H4 (cell line): ENCODE measurements at places on chromosomes 1 and 21. TPM values are rescaled to one million over a fixed set of nuclear protein-coding genes. Genes with fewer than 3 reads are reported as not detected.

DNA sequence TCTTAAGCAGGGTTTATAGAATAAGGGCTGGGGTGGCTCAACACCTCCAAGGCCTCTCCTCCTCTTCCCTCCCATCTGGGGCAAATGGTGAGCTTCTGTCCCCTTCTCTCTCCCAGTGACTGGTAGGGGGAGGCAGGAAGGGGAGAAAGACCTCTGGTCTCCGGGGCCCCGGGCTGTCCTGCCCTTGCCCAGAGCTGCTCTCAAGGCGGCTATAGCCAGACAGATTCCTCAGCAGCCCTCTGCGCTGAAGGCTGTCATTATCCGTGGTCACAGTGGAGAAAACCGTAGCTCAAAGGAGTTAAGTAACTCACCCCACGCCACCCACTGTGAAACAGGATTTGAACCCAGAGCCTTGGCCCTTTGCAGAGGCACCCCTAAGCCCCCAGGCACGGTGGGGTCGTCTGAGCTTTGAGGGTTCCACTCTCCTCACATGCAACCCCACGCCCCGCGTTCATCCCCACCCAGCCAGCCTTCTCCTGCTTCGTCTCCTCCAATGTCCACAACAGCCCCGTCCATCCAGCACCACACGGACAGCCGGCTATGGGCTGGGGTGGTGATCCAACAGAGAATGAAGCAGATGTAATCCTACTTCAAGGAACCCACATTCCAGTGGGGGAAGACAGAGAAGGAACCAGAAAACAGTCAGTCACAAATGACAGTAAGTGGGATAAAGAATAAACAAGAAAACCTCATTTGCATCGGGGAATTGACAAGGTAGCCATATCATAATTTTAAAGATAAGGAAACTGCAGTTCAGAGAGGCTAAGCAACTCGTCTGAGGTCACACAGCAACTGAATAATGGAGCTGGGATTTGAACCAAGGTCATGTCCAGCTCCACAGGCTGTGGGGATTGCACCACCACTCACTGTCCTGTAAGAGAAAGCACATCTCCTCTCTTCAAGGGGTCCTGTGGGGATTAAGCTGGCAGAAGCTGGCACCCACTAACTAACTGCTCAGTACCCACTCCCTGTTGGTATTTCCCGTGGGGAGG is 31.8 kb downstream of the DHRS3 start:
- no peak for DNase-seq

GRCh38 chr1:98677288-98677687 is 15.8 kb downstream of the SNX7 start:
- DNase-seq: peak; percentile 85

The ORC1 gene
- total RNA-seq: 29.4 and 31.1 TPM in 2 replicates

The CYP4A11 gene
- not detected in 2 replicates for total RNA-seq

- peak; percentile 45 for DNase-seq
Measured at GRCh38 chr1:33182401-33182841, 578 bp upstream of the TRIM62 start.

GRCh38 chr1:201307760-201308499 is 24.6 kb downstream of the PKP1 start:
- no peak for DNase-seq
